Bronchus fibroblast of lung (primary cell): ENCODE measurements at places on chromosomes 2 and 18. TPM values are rescaled to one million over a fixed set of nuclear protein-coding genes. Genes with fewer than 3 reads are reported as not detected.

DUSP2 gene
- 1.0 and 1.2 TPM in 2 replicates for total RNA-seq

ANKRD44 gene
- total RNA-seq, result 1.2 and 1.5 TPM in 2 replicates

DUSP11 gene
- 20.8 TPM in 2 replicates for total RNA-seq

CTDSP1 gene
- 64.7 and 70.5 TPM in 2 replicates for total RNA-seq

LYPD6 gene
- total RNA-seq, result 3.6 and 4.5 TPM in 2 replicates

C18orf54 gene
- total RNA-seq, result 3.7 and 4.5 TPM in 2 replicates

UGT1A5 gene
- total RNA-seq, result not detected in 2 replicates

ARHGEF4 gene
- 1.6 and 2.7 TPM in 2 replicates for total RNA-seq

ARHGAP25 gene
- 0.30 and 0.34 TPM in 2 replicates for total RNA-seq

MEX3C gene
- total RNA-seq, result 25.1 and 27.1 TPM in 2 replicates
